Amniotic stem cell (primary cell): ENCODE measurements at places on chromosomes 3 and 15.

DNA sequence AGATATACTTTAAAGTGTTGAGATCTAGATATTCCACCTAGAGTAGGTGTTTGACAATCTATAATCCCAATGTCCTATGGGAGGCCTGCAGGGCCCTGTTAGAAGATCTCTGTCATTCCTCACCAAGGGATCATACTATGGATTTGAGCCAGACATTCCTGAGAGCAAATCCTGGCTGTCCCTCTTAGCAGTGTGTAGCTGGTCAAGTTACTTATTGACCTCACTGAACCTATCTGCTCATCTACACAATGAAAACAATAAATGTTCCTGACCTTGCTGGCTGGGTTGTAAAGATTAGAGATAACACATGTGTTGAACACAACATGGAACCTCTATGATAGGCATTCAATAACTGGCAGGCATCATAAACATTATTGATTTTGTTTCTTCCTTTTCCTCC is 265.6 kb upstream of the ATP11B start:
- no peak for DNase-seq

- no peak for DNase-seq
These were observed 48.1 kb upstream of the RFX7 start for GRCh38 chr15:56291741-56292140.

DNA sequence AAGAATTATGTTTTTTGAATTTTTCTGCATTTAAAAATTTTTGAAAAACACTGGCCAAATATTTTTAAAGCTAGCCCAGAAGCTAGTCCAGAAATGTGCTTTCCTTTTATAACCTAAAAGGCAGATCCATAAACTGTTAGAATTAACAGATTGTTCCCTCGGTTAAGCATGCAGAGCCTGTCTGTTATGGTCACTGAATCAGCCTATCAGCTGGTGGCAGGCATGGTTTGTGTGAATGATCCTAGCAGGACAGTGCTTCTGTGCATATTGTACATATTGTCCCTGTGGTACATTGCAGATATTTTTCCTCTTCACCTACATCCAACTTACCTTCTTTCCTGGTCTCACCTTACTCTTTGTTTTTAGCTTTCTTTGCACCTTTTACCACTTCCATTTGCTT is 53.3 kb downstream of the RARB start:
- no peak for DNase-seq

GRCh38 chr15:85689729-85690128 is 105.0 kb downstream of the KLHL25 start:
- no peak for DNase-seq

DNA sequence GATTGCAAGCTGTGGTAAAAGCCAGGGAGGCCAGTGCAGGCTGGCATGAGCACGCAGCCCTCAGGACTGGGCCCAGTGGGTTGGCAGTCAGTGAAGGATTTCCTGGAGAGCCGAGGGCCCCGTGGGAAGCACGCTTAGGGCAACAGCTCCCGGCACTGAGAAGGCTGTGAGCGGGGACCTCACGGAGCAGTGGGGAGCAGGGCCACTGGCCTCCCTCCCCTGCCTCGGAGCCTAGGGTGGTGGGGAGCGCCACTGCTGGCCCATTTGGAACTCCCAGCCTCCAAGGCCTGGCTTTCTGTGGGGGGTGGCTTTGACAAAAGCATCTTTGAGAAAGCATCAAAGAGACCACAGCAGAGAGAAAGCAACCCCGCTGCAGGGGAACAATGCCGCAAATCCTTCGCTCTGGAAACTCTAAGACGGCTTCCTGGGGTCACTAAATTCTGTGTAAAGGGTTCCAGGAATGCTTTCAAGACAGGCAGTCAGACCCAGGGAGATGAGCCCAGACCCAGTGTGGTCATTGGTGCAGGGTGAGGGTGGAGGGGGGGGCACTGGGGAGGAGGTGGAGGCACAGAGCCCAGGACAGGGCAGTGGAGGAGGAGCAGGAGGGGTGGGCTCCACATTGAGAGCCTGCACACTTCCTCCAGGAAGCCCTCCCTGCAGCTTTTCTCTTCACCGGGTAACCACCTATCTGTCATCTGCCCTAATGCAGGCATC is 9.5 kb upstream of the APBA2 start:
- DNase-seq: no peak

DNA sequence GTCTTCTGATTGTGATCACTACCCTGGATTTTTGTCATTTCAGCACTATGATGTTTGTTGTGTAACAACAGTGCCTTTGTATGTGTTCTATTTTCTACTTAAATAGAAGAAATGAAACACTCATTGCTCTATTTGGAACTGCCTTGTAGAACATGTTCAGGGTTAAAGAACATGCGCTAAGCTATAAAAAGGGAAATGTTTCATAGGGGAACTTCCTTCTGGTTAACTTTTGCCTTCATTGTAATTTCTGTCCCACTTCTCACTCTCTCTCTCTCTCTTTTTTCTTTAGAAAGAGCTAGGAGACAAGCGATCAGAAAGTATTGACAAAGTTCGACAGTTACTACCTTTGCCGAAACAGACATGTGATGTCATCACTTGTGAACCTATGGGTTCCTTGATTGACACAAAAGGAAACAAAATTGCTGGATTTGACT is at the start of gene P2RY12:
P2RY12 (minus strand) TSS at position 13 of the 434 bp plus-strand sequence. CDS start 45,908 bp downstream, outside the sequence.
- no peak for DNase-seq

DNA sequence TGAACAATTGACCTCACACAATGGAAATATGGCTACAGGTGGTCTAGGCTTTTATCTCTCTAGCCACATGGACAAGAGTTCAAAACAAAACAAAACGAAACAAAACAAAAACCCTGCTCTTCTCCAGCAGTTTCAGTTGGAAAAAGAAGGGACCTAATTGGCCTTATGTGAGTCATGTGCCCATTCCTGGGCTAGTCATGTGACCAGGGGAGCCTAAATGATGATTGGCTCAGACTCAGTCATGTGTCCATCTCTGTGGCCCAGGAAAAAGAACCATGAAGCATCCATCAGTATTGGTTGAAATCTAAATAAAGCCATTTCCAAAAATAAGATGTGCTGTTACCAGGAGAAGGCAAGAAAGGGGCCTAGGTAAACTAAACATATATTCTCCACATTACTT is 96.8 kb downstream of the ANXA2 start:
- no peak for DNase-seq

- DNase-seq: no peak
These were observed 64.4 kb downstream of the LRRC28 start for GRCh38 chr15:99315636-99316035.
